GM12878 (cell line): ENCODE measurements at places on chromosomes 11 and 22.

DNA sequence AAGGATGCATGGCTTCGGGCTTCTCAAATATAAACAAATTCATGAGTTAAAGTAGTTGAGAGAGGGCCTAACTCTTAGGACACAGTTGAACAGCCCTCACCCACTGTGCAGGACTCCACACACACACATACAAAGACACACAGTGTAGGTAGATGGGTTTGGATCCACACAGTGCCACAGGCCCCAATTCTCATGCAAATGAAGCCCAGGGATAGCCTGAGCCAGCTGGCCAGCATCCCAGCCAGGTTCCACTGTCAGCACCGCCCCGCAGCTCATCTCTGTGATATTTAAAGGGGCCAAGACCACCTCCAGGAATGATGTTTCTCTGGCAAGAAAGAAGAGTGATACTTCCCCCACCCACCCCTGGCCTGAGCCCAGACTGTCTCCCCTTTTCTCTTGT, 11.7 kb downstream of the SLC35C1 start:
- DNase-seq: no peak

DNA sequence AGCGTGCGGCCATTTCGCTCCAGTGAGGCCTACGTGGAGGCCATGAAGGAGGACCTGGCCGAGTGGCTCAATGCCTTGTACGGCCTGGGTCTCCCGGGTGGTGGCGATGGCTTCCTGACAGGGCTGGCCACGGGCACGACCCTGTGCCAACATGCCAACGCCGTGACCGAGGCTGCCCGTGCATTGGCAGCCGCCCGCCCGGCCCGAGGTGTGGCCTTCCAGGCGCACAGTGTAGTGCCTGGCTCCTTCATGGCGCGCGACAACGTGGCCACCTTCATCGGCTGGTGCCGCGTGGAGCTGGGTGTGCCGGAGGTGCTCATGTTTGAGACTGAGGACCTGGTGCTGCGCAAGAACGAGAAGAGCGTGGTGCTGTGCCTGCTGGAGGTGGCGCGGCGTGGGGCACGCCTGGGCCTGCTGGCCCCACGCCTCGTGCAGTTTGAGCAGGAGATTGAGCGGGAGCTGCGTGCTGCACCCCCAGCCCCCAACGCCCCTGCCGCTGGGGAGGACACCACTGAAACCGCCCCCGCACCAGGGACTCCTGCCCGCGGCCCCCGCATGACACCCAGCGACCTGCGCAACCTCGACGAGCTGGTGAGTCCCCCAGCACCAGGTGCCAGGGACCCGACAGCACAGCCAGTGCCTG, 1.8 kb downstream of the GAS2L1 start:
- DNase-seq: no peak

GRCh38 chr22:47474464-47474863, 712.0 kb downstream of the TBC1D22A start:
- no peak for DNase-seq

DNA sequence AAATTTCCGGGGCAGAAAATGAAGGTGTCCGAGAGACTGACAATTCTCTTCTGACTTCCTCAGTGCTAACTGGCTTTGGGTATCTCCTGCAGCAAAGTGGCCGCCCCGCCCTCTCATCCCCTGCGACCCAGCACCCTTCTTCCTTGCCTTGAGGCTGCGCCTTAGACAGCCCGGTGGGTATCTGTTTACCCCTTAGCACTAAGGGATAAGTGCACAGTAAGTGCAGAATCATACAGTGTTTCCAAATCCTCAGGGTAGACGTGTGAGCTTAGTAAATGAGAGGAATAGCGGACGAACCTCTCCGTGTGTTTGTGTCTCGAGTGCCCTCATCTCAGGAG, 368 bp upstream of the CHORDC1 start:
- DNase-seq: no peak

- DNase-seq: no peak
Measured at GRCh38 chr22:46052801-46053562, 76.0 kb upstream of the WNT7B start.

- DNase-seq: no peak
Measured at GRCh38 chr22:49962751-49963646, 2.4 kb downstream of the PIM3 start.

DNA sequence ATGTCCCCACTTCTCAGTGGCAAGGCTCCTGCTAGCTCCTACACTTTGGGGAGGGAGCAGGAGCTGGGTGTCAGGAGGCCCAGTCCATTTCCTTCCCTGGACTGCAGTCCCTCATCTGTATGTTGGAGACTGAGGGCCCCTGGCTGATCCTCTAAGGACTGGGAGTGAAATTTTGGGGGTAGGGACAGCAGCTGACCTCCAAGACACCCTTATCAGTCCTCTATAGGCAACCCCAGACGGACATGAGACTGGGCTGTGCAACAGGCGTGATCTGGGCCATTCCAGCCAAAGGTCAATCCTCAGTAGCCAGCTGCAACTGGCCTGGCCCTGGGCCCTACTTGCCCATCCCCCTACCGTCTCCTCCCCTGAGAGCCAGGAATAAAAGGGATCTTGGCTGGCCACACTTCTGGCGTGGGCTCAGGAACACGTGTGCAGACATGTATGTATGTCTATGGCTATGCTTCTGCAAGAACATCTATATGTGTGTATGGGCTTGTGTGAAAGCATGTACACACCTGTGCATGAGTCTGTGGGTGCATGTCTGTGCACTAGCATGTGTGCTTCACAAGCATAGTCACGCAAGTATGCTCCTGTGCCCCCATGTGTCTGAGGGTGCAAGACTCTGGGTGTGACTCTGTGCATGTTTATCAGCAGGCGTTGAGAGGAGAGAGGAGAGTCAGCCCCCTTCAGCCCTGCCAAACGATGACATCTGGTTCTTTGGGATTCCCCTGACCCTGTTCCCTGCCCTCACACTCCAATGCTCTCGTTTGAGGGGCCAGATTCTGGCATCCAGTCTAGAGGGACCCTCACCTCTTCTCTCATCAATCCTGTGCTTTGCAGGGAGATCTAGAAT, 24.6 kb upstream of the DGAT2 start:
- no peak for DNase-seq

GRCh38 chr11:111759778-111760407, 6.3 kb downstream of the PPP2R1B start:
- DNase-seq: no peak

- DNase-seq: no peak
Measured at GRCh38 chr22:28297504-28297903, 378.4 kb upstream of the PITPNB start.

- DNase-seq: no peak
Measured at GRCh38 chr11:88355887-88356286, 18.4 kb upstream of the CTSC start.

GRCh38 chr22:38429499-38430068, 25.4 kb downstream of the KCNJ4 start:
- no peak for DNase-seq

DNA sequence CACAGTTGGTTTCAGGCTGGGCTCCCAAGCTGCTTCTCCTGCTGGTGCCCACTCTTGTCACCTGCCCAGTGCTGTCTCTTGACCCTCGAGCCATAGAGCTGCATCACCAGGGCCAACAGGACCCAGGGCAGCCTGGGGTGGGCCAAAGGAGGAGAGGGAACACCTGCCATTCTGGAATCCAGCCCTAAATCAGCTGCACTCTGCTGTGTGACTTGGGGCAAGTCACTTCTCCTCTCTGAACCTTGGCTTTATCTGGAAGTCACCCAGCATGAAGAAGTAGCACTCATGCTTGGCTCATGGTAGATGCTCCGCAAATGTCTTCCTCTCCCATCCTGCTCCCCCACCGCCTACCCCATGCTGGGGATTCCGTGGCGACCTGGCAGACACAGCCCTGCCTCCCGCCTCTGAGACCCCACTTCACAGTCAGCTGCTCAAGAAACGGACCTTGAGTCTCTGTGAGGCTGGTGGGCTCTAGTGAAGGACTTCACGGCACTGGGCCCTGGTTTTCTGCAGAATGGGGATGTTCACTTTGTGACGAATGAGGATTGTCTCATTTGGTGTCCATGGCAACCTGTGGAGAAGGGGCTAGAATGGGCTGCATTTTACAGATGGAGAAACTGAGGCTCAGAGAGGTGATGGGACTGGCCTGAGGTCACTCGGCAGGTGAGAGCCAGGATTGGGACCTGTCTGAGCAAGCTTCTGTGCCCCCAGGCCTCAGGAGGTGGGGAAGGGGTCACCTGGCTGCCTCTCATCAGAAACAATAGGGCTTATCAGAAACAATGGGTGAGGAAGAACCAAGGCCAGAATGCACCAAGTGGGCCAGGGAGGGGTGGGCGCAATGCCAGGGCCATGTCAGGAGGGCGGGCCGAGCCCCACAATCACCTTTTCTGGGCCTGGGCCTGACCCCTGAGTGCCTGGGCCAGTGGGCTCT, 12.4 kb downstream of the EMID1 start:
- DNase-seq: no peak

DNA sequence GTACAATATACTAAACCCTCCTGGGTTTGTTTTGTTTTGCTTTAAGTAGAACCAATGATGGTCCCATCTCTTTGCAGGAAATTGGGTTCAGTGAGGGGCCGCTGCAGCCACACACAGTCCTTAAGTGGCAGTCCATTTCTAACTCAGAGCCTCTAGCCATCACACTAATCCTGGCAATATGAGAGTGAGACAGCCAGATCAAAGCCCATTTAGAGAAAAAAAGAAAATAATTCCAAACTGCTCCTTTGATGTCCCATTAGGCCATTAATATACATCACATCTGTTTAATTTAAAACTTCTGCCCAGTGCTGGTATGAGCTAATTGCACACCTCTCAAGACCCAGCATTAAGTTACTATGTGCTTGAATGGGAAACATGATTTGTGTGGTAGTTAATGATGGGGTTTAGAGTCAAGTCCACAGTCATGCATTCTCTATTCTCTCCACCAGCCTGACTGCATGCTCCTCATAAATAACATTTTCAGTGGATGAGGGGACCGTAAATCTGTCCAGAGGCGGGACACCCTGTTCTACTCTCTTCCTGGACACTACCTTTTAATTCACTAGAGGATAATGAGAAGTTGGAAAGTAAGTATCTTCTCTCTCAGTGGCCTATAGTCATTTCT, 53.8 kb upstream of the BIRC3 start:
- no peak for DNase-seq
